ENCODE measurements at places on chromosomes 16 and 17. TPM values are rescaled to one million over a fixed set of nuclear protein-coding genes. Genes with fewer than 3 reads are reported as not detected.

The TUBD1 gene
- 15.3 TPM for total RNA-seq

- no peaks in the 10 kb centered on the region for H3K4me1 ChIP-seq
- no peak for DNase-seq
- no peak overlapping the region for H3K4me3 ChIP-seq
- no peak overlapping the region for H3K27ac ChIP-seq
- no peaks in the 10 kb centered on the region for H3K27me3 ChIP-seq
- H3K36me3 ChIP-seq, result no peaks in the 10 kb centered on the region
Measured at GRCh38 chr16:52707676-52708337, 160.9 kb upstream of the TOX3 start.

The MT1A gene
- total RNA-seq, result 4.9 TPM

- no peaks in the 10 kb centered on the region for H3K27me3 ChIP-seq
- no peaks in the 10 kb centered on the region for H3K36me3 ChIP-seq
- peak overlapping the region; percentile 49 for H3K27ac ChIP-seq
- no peak overlapping the region for H3K4me3 ChIP-seq
- peaks cover 31% of the 10 kb centered on the region for H3K4me1 ChIP-seq
Measured at GRCh38 chr17:58382872-58383242, 30.9 kb upstream of the SUPT4H1 start.

DNA sequence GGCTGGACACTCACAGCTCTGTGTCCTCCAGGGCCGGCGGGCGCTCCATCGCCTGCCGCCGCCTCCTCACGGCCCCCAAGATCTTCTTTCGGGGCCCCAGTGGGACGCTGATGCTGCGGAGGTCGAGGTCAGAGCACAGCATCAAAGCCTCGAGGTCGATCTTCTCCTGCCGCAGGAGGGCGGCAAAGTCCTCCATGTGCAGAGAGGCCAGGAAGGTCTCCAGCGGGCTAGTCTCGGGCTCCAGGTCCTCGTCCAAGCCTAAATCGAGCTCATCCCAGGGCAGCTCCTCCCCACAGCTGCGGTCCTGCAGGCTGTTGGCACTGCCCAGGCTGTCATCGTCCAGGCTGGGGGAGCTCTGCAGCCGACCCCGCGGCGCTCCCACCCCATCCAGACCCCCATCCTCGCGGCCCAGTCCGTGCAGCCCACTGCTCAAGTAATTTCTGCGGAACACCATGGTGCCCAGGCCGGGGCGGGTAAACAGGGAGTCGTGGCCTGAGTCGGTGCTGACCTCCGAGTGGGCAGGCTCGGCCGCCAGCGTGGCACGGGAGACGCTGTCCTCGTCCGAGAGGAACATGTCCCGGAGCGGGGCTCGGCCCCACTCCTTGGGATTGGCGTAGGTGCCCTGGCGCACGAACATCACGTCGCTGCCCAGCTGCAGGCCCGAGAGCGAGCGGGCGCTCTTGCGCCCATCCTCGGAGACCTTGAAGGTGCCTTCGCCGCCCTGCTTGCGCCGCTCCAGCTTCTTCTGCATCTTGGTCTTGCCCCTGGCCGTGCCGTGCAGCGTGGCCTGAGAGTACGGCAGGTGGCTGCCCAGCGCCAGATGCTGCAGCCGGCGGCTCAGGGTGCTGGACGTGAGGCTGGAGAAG, 3.4 kb downstream of the USH1G start:
- no peak overlapping the region for H3K4me3 ChIP-seq
- H3K36me3 ChIP-seq, result no peaks in the 10 kb centered on the region
- no peak overlapping the region for H3K27ac ChIP-seq
- DNase-seq, result no peak

- peaks cover 19% of the 10 kb centered on the region for H3K36me3 ChIP-seq
- H3K4me3 ChIP-seq, result no peak overlapping the region
- DNase-seq, result no peak
- no peaks in the 10 kb centered on the region for H3K27me3 ChIP-seq
Measured at GRCh38 chr16:81623365-81624102, 155.6 kb upstream of the PLCG2 start.

- peak; percentile 76 for DNase-seq
- H3K36me3 ChIP-seq, result no peaks in the 10 kb centered on the region
- no peak overlapping the region for H3K27ac ChIP-seq
- H3K4me1 ChIP-seq, result no peaks in the 10 kb centered on the region
- H3K27me3 ChIP-seq, result no peaks in the 10 kb centered on the region
Measured at GRCh38 chr16:21083729-21084268, 66.8 kb downstream of the DNAH3 start.

DNA sequence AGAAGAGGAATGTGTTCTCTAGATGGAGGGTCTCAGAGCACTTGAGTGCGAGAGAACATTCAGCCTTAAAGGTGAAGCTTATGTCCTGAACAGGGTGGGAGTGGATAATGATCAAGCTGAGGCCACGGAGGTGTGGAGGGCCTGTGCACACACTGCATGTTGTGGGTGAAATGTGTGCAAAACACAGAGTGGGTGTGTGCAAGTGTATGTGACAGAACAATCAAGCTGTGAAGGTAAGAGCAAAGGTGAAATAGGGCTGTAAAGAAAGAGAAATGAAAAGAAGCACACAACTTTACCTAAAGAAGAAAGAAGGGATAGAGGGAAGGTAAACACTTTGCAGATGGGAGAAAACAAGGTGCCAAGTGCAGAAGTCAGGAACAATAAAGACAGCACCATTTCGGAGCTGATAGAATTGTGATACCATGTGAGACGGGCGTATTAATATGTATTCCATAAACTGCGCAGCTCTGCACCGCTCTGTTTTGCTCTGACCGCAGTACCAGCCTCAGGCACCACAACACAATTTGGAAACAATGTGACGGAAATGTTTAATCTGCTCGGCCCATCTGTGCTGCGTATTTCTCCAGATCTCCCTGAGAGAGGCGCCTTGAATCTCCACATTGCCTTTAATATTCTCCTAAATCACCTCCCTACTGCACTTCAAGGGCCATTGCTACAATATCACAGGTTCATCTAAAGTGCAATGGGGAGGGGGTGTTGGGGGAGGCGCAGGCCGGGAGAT, 40.6 kb downstream of the SNX11 start:
- H3K27ac ChIP-seq, result no peak overlapping the region
- H3K4me1 ChIP-seq, result no peaks in the 10 kb centered on the region
- H3K27me3 ChIP-seq, result peaks cover 55% of the 10 kb centered on the region
- H3K36me3 ChIP-seq, result no peaks in the 10 kb centered on the region
- no peak overlapping the region for H3K4me3 ChIP-seq

- peak overlapping the region; percentile 79 for H3K27ac ChIP-seq
- peaks cover 5% of the 10 kb centered on the region for H3K36me3 ChIP-seq
- H3K4me1 ChIP-seq, result peaks cover 71% of the 10 kb centered on the region
- DNase-seq, result no peak
Measured at GRCh38 chr17:45410144-45411091, 22.3 kb downstream of the ARHGAP27 start.

DNA sequence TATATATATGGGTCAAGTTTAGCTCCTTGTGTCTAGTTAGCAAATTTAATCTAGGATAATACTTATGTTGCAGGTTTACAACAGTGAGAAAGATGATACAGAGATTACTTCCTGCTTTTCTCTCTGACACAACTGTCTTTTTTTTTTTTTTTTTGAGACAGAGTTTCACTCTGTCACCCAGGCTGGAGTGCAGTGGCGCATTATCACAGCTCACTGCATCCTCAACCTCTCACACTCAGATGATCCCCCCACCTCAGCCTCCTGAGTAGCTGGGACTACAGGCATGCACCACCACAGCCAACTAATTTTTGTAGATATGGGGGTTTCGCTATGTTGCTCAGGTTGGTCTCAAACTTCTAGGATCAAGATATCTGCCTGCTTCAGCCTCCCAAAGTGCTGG, 706.9 kb upstream of the SOX9 start:
- H3K36me3 ChIP-seq, result no peaks in the 10 kb centered on the region
- H3K4me1 ChIP-seq, result no peaks in the 10 kb centered on the region
- no peaks in the 10 kb centered on the region for H3K27me3 ChIP-seq
- no peak overlapping the region for H3K27ac ChIP-seq
- no peak overlapping the region for H3K4me3 ChIP-seq

The STARD3 gene
- 78.2 TPM for total RNA-seq

GRCh38 chr16:31880322-31880979, 6.8 kb downstream of the ZNF267 start:
- no peak for DNase-seq
- peaks cover 12% of the 10 kb centered on the region for H3K36me3 ChIP-seq
- H3K4me3 ChIP-seq, result no peak overlapping the region

DNA sequence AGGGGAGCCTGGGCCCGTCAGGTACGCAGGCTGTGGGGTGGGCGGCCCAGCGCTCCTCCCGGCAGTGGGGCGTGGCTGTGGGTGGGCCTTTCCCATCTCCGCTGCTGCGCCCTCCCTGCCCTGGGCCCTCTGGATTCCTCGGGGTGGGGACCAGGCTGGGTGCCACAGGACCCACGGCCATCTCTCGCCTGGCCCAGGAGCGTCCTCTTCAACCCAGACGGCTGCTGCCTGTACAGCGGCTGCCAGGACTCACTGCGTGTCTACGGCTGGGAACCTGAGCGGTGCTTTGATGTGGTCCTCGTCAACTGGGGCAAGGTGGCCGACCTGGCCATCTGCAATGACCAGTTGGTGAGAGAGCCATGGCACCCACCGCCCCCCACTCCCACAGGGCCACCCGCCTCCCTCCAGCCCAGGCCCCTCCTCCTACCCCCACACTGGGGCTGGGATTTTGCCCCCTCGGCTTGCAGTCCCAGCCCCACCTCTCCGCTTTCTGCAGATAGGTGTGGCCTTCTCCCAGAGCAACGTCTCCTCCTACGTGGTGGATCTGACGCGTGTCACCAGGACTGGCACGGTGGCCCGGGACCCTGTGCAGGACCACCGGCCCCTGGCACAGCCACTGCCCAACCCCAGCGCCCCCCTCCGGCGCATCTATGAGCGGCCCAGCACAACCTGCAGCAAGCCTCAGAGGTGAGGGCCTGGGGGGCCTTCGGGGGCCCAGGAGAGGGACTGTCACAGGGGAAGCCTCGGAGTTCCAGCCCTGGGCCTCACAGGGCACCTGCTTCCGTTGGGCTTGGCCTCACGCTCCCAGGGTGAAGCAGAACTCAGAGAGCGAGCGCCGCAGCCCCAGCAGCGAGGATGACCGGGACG, 17.2 kb downstream of the KATNB1 start:
- peaks cover 18% of the 10 kb centered on the region for H3K36me3 ChIP-seq
- H3K4me3 ChIP-seq, result no peak overlapping the region
- no peak overlapping the region for H3K27ac ChIP-seq
- H3K4me1 ChIP-seq, result peaks cover 6% of the 10 kb centered on the region
- no peaks in the 10 kb centered on the region for H3K27me3 ChIP-seq

The MT4 gene
- not detected for total RNA-seq

- H3K4me3 ChIP-seq, result no peak overlapping the region
- DNase-seq, result no peak
- no peaks in the 10 kb centered on the region for H3K4me1 ChIP-seq
- no peaks in the 10 kb centered on the region for H3K27me3 ChIP-seq
- H3K36me3 ChIP-seq, result no peaks in the 10 kb centered on the region
Measured at GRCh38 chr16:1215574-1216295, 9.3 kb downstream of the TPSG1 start.

DNA sequence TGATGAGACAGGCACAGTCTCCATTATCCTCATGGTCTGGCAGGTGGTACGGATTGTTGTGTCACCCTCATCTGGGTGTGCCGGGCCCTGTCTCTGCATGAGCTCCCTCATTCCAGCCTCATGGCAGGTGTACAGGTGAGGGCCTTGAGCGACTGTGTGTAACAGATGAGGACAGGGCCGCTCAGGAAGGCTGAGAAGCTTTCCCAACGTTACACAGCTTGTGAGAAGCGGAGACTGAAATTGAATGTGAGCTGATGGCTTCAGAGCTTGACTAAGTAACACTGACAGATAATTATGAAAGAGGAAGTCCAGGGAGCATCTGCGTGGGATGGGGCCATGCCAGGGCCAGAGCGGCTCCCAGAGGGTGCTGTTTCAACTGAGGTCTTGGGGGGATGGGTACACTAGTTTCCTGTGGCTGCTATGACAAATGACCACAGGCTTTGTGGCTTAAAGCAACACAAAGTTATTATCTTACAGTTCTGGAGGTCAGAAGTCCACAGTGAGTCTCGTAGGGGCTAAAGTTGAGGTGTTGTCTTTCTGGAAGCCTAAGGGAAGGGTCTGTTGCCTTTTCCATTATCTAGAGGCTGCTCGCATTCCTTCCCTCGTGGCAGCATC, 36.7 kb downstream of the CMIP start:
- peak; percentile 83 for DNase-seq
- H3K27me3 ChIP-seq, result no peaks in the 10 kb centered on the region
- no peaks in the 10 kb centered on the region for H3K36me3 ChIP-seq

Data from upper lobe of right lung (tissue), 1 donor.